ENCODE measurements at places on chromosomes 5 and 9. TPM values are rescaled to one million over a fixed set of nuclear protein-coding genes. Genes with fewer than 3 reads are reported as not detected.

The PIP5K1B gene
- 0.16 TPM for total RNA-seq

The HBEGF gene
- total RNA-seq, result 12.6 TPM

The SHISAL2B gene
- not detected for total RNA-seq

DNA sequence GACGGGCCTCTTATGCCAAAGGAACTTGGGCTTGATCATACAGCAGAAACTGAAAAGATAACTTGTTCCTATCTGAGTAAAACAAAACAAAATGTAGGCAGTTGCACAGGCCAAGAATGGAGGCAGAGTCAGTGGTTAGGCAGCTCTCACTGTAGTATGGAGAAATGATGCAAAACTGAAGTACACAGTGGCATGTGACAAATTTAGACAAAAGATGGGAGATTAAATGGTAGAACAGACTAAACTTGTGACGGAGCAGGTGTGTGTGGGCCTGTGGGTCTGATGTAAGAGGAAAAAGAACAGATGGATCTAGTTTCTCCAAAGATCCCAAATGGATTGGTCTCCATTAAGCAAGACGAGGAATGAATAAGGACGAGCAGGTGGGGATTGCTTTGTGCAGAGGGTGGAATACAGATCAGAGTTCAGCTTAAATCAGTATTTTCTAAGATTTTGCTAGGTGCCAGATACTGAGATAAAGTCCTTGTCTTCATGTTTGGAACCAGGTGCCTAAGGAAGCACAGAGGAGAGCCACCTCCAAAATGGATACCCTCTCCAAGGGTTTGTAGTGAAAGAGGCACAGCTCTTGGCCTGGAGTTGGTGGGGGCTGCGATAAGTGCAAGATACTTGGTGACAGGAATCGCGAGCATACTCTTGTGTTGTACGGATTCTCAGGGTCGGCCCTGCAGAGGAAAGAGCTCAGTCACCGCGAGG is 722 bp upstream of the DCP2 start:
- no peak for DNase-seq

GRCh38 chr5:161934486-161934885 is 86.6 kb downstream of the GABRA1 start:
- DNase-seq, result no peak

DNA sequence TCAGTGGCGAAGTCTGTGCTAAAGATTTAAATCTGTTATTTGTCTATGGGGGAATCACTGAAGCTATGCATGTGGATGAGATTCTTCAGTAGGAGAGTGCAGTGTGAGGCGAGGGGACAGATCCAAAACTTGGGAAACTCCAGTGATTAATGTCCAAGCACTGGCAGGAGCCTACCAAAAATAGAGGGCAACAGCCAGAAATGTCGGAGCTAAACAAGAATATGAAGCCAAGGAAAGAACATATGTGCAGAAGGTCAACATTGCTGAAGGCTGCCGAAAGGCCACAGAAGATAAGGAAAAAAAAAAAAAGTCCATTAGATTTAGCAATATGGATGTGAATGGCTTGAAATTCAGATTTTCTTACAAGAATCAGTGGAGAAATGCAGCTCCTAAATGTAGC is 61.8 kb downstream of the C6 start:
- no peak for DNase-seq

DNA sequence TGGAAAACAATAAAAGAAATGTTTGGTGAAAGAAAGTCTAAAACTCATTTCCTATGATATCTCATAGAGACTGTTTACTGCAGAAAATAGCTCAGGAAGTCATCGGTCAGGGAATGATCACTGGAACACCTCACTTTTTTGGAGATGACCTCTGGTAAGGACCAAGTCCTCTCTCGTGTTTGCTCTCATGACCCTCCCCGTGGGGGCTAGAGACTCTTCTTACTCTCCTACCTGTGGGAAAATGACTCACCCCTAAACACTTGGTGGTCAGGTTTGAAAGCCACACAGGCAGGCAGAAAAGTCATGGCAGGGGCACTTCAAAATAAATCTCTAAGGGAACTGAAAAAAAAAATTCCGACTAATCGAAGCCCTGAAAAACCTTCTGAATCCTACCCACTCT is 48.2 kb downstream of the FAM240B start:
- no peak for DNase-seq

GRCh38 chr9:35923927-35924763 is 14.9 kb downstream of the SPAAR start:
- no peak for DNase-seq

GRCh38 chr9:106887066-106887465 is 24.1 kb downstream of the ZNF462 start:
- DNase-seq, result no peak

- no peak for DNase-seq
Measured at GRCh38 chr5:139803978-139804377, 8.4 kb downstream of the PSD2 start.

Data from activated CD8-positive, alpha-beta T cell treated with anti-CD3 and anti-CD28 coated beads, Interleukin-2, amount 10 ng/mL, durations not matched to agents 7 days and 5 days (primary cell).